ENCODE measurements at places on chromosomes 6 and 20. TPM values are rescaled to one million over a fixed set of nuclear protein-coding genes. Genes with fewer than 3 reads are reported as not detected.

DNA sequence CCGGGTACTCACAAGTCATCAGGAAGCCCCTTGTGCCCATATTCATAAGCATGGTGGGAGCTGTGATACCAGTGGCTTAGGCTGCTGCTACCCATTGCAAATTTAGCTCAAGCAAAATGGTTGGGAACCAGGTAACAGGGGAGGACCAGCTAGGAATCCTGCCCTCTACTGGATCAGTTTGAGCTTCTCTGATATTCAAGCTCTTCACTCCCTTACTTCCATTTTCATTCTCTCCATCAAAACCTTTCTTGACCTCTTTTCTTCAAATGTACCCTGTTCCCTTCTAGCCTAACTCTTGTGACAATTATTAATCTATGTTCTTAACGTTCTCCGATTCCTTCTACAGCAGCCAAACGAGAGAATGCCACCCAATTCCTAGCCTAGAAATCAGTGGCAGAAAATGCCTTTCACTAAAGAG lies 9.7 kb downstream of the NOL7 start:
- H3K27ac ChIP-seq, result no peak overlapping the region
- no peaks in the 10 kb centered on the region for H3K4me1 ChIP-seq
- H3K4me3 ChIP-seq, result no peak overlapping the region
- DNase-seq, result peak; percentile 92
- H3K27me3 ChIP-seq, result no peaks in the 10 kb centered on the region

DNA sequence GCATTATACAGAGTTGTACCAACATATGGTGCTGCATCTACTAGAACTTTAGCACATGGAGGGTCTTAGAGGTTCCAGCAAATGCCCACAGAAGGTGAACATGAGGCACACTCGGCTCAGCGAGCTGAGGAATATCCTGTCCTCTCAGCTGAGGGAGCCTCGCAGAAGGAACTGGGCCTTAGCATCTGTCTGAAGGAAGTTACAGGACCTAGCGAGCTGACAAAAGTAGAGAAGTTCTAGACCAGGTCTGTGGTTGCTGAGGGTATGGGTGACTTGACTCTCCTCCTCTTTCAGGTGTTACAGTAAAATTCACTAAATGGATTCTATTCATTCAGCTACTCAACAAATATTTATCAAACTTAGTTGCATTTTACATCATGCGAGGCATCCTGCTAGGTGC lies 157.2 kb downstream of the ZDHHC14 start:
- no peak overlapping the region for H3K4me3 ChIP-seq
- peaks cover 27% of the 10 kb centered on the region for H3K4me1 ChIP-seq
- no peaks in the 10 kb centered on the region for H3K36me3 ChIP-seq
- no peaks in the 10 kb centered on the region for H3K27me3 ChIP-seq
- no peak for DNase-seq

Gene FAM83C
- not detected for total RNA-seq

- H3K36me3 ChIP-seq, result no peaks in the 10 kb centered on the region
- no peak overlapping the region for H3K27ac ChIP-seq
- H3K27me3 ChIP-seq, result no peaks in the 10 kb centered on the region
- no peak overlapping the region for H3K4me3 ChIP-seq
- no peak for DNase-seq
Observed at GRCh38 chr20:15576411-15576810, 996.8 kb downstream of the KIF16B start.

GRCh38 chr6:35354361-35355135 lies 12.2 kb downstream of the PPARD start:
- H3K4me3 ChIP-seq, result no peak overlapping the region
- H3K27me3 ChIP-seq, result no peaks in the 10 kb centered on the region
- H3K36me3 ChIP-seq, result 0 out of 2 replicates have a peak, but pooled peaks cover 3% of the 10 kb centered on the region
- peaks cover 1% of the 10 kb centered on the region for H3K4me1 ChIP-seq
- no peak for DNase-seq
- H3K27ac ChIP-seq, result no peak overlapping the region

Gene PPP1R16B
- total RNA-seq, result 12.0 TPM

Gene PACRG
- total RNA-seq, result 1.7 TPM

All from GM23338 (cell line).